Adipocyte (in vitro differentiated cells): ENCODE measurements at places on chromosomes 2 and 18.

DNA sequence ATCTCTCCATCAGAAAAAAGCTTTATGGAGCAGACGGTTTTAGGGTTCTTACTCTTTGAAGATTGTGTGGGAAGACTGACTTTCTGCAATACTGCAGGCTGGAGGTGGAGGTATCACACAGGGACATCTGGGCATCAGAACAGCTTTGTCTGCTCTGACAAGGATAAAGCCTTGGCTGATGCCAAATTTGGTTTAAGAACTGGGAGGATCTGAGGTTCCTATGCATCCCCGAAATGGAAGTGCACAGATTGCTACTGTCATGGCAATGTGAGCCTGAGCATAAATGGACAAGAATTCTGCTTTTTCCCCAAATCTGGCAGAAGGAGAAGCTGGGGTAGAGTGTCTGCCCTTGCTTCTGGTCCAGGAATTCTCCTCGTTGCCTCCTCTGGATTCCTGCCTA, 424.3 kb downstream of the SLC4A3 start:
- no peak for DNase-seq

- no peak for DNase-seq
Measured at GRCh38 chr2:1222056-1222455, 191.2 kb upstream of the TPO start.

- DNase-seq = no peak
Measured at GRCh38 chr2:8000870-8001269, 681.0 kb upstream of the ID2 start.

DNA sequence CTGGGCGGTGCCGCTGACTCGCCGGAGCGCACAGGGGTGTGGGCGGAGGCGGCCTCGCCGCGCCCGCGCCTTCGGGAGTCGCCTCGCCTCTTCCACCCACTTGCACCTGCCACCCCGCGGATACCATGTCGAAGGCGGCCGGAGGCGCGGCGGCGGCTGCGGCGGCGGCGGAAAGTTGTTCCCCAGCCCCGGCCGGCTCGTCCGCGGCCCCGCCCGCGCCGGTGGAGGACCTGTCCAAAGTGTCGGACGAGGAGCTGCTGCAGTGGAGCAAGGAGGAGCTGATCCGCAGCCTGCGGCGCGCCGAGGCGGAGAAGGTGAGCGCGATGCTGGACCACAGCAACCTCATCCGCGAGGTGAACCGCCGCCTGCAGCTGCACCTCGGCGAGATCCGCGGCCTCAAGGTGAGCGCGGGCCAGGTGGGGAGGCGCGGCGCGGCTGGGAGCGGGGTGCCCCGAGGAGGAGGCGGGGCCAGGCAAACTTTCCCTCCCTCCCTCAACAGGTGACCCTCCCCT, 766 bp downstream of the CCDC85A start:
- peak; percentile 57 for DNase-seq

DNA sequence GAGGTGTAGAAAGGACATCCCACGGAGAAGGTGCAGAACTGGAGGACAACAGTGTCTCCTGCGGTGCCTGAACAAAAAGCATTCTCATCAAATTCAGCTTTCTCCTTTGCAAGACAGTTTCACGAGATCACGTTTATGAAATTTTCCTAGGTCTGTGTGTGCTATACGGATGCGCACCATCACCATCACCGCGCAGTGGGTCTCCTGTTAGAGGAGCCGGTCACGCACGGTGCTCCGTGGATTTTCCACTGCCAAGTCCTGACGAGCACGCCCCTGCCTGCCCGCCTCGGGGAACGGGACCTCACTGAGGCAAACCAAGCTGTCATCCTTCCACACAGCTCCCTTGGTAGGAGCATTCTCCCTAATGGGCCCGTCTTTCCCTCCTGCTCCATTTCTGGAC, 140.4 kb upstream of the TPO start:
- no peak for DNase-seq

DNA sequence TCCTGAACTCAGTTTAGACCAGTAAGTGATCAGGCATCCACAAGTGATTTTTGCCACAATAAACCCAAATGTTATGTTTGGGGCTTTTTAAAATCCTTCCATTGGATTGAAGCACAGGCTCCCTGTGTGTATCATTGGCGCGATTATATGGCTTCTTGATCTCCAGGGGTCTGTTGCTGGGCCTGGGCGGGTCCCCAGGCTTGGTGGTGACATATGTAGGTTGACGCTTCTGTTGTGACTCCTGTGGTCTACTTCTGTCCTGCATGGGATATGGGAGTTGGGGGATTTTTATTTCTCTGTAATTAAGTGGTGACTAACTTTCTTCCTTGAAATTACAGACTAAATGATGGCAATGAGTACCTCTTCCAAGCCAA, 56.2 kb upstream of the EML6 start:
- no peak for DNase-seq

GRCh38 chr18:32302806-32303205, 113.0 kb downstream of the MEP1B start:
- no peak for DNase-seq

- DNase-seq = no peak
Measured at GRCh38 chr2:33421820-33422219, 54.6 kb upstream of the RASGRP3 start.

- DNase-seq = no peak
Measured at GRCh38 chr2:80028051-80028450, 276.5 kb downstream of the LRRTM1 start.

DNA sequence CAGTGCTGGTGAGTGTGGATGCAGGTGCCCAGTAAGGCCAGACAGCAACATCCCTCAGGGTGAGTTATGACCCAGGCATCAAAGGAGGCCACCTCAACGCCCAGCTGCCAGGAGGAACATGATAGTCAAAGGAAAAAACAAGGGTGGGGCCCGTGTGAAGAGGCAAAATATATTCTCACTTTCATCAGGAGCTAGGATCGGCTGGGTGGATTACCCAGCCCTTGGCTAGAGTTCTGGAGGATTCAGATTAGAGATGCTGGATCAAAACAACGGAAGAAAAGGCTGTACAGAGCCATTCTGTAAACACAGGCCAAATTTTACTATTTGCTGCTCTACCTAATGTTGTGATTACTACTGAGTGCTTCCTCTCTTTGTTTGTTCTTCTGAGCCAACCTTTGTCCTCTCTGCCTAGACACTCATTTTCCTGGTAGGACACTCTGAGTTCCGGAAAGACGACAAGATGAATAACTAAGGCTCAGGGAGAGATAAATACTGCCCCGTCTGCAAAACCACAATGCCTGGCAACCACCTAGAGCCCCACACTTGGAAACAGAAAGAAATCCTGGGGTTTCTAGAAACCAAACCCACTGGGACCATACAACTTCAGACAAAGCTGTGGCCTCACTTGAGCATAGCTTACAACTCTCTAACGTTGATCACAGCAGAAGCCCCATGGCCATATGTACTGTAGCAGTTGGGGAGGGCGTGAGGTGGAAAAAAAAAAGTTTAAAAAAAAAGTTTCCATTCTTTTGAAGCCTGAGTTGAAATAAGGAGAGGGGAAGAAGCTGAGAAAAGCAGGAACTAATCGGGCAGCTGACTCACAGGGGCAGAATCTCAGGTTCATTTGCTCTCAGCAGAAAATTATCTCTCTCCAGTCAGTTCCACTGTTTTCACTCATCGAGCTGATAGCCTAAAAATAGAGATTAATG, 17.8 kb upstream of the PMAIP1 start:
- DNase-seq = peak; percentile 54

GRCh38 chr2:212364112-212364985, 174.3 kb downstream of the ERBB4 start:
- DNase-seq = peak; percentile 56

DNA sequence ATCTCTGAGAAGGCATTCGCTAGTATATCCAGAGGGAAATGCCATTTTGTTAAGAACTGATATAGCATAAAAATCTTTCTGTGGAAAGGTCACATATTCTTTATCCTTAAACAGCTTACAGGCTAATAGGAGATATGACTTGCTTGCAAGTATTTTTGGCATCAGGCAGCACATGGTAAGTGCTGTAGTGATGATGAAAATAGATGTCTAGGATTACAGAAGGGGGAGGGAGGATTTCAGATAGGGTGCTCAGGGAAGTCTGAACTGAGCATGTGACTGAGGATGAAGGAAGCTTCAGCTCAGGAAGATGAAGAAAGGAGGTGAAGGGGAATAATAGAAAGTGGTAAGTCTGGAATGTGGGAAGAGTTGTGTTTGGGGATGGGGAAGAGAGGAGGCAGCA, 158.5 kb upstream of the NOSTRIN start:
- DNase-seq = peak; percentile 35

DNA sequence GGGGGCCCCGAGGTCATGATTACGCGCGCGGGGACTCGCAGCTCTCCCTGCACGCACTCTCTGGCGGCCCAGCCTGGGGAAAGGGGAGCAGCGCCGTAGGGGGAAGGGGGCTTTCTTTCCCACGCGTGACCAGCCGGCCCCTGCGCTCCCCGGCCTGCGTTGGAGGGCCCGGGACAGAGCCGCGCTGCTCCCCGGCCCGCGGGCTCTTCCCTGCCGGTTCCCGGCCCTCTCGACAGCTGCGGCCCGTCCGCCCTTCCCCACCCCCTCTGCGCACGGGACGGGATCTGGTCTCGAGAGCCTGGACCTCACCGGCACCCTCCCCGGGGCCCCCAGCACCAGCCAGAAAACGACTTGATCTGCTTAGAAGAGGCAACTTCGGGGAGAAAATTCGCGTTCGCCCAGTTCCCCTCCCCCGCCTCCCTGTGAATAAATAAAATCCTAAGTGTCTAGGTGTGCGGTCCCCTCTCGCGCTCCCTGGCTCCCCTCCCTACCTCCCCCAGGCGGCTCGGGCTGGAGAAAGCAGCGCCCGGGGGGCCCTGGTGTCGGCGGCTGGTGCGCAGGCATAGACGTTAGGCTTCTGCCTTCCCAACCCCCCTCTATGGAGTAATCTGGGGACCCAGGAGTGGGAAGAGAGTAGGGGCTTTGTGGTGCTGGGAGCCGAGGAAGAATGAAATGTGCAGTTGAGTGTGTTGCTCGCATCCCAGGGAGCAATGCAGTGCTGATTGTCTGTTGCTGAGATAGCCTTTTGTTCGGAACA, 803 bp upstream of the FIGN start:
- DNase-seq = peak; percentile 72

- DNase-seq = no peak
Measured at GRCh38 chr18:6311456-6312215, 103.1 kb downstream of the L3MBTL4 start.

DNA sequence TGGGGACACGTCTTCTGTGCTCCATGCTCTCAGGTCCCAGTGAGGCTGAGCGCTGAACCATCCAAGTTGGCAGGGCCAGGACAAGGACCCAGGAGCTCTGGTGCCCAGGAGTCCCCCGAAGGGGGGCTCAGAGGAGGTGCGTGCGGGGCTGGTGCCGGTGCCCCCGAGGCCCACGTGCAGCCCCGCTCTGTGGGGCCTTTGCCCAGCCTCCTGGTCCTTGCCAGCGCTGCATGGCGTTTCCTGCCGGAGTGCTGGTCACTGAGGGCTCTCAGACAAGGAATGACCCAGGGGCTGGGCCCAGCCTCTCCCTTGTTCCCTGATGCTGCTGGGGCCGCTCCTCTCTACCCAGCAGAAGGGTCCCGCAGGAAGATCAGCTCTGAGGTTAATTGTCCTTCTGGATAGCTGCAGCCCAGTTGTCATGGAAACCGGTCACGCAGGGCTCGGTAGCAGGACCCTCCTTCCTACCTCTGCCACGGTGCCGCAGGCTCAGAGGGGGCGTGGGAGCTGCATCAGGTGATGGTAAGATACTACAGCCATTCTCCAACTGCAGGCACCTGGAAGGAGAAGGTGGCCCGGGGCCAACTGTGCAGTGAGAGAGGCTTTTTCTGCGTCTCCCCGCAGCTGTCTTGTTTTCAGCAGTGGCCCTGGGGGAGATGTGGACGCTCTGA, 64.5 kb downstream of the RRM2 start:
- no peak for DNase-seq

DNA sequence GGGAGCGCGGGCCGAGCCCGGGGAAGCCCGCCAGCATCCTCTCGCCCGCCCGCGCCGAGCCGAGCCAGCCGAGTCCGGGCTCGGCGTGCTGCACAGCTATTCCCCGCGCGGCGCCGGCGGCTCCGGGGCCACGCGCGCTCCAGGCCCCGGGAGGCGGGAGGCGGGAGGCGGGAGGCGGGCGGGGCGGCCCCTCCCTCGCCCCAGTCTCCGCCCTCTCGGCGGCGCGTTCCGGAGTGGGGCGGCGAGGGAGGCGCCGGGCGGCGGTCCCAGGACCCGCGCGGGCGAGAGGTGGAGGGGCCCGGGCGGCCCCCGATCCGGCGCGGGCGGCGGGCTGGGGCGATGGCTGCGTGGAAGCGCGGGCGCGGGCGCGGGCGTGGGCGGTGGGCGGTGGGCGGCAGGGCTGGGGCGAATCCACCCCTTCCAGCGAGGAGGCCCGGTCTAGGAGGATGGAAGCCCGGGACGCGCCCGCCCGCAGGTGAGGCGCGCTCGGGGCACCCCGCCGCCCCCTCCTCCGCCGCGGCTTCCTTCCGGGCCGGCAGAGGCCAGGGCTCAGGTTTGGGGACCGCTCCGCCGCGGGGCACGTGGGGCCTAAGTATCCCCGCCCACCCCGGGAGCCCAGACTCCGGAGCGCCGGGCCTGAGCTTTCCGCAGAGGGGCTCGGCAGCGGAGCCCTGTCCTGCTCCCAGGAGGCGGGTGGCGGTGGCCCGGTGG, at the start of gene ADCY3:
ADCY3 (minus strand) TSS at position 140 of the 711 bp plus-strand sequence. CDS start 1,250 bp downstream, outside the sequence.
- peak; percentile 87 for DNase-seq

DNA sequence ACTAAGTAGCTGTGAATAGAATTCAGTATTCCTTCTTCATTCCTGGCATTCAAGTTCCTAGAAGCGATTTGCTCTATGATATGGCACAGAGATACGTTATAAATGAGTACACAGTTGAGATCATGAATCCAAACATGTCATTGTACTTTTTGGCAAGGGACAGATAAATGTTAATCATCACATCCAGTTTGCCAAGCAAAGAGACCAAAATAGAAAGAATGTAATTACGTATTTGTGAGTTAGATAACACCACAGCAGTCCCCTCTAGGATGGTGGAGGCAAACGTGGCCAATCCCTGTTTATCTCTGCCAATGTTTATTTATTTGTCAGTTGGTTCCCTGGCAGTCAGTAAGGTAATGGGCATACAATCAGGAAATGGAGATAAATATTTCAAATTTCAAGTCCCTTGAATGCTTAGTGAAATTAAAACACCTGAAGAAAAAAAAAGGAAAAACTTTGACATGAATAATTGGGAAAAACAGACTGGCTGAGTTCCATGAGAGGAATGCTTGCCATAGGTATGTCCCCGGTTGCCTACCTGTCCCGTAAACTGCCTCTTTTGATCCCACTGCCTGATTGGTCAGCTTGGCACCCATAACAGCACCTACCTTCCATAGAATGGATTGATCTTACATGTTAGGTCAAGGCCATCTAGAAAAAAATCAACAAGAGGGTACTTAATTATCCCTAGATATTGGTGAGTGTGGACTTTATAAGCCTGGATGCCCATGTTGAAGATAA, 451.1 kb upstream of the NETO1 start:
- DNase-seq = peak; percentile 9
